Tibial nerve (tissue), 4 donors: ENCODE measurements at places on chromosomes 1 and 21. TPM values are rescaled to one million over a fixed set of nuclear protein-coding genes. Genes with fewer than 3 reads are reported as not detected.
A peak's percentile ranks its signal among the peaks of the same experiment; 100 is the strongest.

Gene DCLRE1B
- 3.5 TPM for total RNA-seq

Gene RHCE
- total RNA-seq: not detected

DNA sequence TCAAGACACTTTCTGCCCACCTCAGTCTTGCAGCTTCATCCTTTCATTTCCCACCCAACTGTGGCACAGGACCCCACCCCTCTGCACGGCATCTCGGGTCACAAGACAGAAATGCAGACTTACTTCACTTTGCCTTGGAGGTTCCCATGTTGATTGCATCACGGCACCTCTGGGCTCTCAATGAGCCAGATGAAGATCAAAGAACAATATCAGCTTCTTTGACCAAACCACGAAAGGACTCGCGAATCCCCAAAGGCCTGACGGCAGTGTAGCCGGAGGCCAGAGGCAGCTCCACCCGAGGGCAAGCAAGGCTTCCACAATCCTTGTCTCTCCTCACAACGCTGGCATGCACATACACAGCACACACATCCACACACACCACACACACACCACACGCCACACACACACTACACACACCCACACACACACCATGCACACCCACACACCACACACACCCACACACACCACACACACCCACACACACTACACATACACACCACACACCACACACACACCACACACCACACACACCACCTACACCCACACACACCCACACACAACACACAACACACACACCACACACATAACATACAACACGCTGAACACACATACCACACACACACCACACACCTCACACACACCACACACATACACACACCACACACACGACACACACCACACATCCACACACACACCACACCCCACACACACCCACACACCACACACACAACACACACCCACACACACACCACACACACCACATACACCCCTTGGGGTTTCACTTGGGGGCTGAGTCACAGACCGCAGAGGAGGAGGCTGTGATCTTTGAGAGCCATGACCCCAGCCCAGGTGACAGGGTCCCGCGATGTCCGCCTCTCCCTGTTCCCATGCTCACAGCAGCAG is 35.8 kb downstream of the UBASH3A start:
- no peak for DNase-seq

DNA sequence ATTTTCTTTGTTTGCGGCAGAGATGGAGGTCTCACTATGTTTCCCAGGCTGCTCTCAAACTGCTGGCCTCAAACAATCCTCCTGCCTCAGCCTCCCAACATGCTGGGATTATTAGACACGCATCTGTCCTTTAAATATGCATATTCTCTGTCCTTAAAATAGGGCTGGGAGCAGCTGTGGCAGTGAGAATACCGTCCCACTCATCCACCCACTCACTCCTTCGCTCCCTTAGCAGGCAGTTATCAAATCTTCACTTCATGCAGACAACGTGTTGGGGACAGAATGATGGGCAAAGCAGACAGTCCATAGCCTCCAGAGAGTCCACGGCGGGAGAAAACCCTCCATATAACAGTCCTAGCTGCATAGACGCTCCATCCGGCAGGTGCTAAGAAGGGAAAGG is 179.4 kb downstream of the ZBTB18 start:
- DNase-seq: no peak

- DNase-seq: no peak
These were observed 35.9 kb upstream of the MPZL1 start for GRCh38 chr1:167685844-167686243.

DNA sequence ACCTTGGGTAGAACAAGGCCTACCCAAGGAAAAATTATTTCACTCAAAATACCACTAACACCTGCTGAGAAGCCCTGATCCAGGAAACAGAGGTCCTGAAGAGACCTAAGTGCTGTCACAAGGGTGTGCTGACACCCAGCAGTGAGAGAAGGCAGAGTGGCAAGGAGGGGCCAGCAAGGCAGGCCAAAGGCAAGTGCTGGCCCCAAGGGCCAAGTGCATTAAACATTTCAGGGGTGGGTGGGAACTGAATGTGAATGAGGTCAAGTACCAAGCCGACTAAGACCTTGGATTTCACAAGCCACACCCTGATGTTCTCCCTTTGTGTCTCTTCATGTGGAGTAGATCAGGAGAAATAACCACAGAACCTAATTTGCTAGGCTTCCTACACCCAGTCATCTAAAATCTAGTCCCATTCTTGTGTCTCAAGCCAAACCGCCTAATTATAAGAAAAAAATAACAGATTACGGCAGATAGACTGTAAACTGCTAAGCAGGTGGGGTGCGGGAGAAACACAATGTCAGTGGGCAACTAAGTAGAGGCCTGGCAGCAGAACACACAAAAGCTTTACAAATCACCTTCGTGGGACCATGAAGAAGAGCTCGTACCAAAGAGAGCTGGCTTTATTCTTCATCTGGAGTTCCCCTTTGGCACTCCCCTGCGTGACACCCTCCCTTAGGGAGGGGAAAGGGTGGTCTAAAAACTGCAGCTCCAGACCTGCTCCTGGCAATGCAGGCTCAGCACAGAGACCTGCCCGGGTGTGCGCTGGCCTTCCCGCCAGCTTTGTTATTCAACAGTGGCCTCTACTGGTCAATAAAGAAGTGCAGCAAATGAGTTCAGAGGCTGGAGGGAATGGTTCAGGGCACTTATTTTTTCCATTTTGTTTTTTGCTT is 8.7 kb downstream of the UBE2G2 start:
- DNase-seq: peak; percentile 62

Gene RCSD1
- total RNA-seq: 10.0 TPM

DNA sequence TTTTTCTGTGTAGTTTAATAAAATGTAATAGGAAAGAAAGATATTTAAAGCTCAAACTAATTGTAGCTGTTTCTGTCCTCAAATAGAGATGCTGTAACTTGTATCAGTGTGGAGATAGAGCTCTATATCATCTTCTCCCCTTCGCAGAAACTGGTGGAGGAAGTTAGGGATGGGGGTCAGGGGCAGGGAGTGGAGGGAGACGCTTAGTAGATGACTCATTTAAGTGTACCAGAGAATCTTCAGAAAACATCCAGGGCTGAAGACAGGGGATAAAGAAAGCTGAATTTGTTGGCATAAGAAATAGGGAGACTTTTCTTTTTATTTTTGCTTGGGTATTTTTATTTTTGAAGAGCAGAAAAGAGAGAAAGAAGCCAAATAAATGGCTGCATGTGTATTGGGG is 282.6 kb upstream of the DPYD start:
- DNase-seq: no peak

Gene TFAP2E
- total RNA-seq: 1.7 TPM

DNA sequence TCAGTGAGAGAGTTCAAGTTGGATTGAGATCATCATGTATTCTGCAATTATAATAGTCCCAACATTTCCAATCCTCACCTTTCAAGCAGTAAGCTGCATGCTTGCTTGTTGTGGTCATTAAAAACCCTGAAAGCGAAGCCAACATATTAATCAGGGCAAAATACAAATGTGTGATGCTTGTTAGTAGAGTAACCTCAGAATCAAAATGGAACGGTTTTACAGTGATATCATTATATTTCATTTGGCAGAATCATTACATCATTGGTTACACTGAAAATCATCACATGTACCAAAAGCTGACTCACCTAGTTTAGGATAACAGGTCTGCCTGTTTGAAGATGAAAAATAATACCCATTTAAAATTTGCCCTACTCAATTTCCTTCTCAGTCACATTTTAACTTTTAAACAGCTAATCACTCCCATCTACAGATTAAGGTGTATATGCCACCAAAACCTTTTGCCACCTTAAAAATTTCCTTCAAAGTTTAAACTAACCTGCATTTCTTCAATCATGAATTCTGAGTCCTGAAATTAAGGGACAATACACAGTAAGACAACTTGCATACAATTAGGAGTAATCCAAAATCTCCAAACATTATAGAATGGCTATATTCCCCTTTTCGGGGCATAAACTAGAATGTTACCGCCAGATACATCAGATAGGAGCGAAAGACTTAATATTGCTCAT is 3.5 kb downstream of the GAS5 start:
- no peak for DNase-seq

Gene CD46
- total RNA-seq: 154 TPM

- no peak for DNase-seq
These were observed 75.0 kb downstream of the CD46 start for GRCh38 chr1:207826557-207827487.

DNA sequence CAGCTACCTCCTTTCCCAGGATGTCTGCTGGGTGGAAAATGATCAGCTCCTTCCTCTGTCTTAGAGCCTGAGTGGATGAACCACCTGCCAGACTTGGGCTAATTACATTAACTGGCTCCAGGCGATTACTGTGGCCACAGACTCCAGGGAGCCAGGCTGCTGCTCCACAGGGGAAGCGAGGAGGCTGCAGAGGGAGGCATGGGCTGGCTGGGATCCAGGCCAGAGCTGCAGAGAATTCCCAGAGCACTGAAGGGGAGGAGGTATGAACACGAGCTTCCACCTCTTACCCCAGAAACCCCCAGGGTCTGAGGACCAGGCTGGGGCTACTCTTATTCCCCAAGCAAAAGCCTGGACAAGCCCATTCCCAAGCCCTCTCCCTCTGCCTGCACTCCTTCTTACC is 136.0 kb upstream of the KLHDC7A start:
- no peak for DNase-seq

Gene ZFP69
- 3.3 TPM for total RNA-seq

- peak; percentile 81 for DNase-seq
These were observed 6.7 kb upstream of the HUNK start for GRCh38 chr21:31866077-31866511.

Gene LHX8
- not detected for total RNA-seq

GRCh38 chr1:20069874-20070273 is at the start of gene PLA2G5:
Gene PLA2G5 (plus strand): TSS chr1:20070194. CDS start chr1:20084831, 14,637 bp downstream.
- no peak for DNase-seq

GRCh38 chr1:226436472-226436854 is 28.6 kb upstream of the PARP1 start:
- DNase-seq: no peak
